ENCODE measurements at places on chromosomes 12 and 14.

DNA sequence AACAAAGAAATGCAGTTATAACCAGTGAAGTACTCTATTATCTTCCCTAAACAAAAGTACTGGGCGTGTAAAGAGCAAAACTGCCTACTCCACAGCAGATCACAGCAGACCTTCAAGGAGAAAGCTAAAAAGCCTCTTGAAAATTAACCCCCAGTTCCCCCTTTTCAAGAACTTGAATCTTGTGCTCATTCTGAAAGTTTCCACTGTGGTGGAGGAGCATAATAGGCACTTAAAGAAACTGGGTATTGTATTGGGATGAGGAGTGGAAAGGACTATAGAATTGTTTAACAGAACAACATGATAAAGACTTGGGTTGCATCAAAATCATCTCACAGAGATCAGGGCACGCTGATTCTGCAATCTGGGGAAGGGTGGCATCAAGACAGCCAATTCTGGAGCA is 51.1 kb downstream of the SLC25A47 start:
- no peak for DNase-seq

DNA sequence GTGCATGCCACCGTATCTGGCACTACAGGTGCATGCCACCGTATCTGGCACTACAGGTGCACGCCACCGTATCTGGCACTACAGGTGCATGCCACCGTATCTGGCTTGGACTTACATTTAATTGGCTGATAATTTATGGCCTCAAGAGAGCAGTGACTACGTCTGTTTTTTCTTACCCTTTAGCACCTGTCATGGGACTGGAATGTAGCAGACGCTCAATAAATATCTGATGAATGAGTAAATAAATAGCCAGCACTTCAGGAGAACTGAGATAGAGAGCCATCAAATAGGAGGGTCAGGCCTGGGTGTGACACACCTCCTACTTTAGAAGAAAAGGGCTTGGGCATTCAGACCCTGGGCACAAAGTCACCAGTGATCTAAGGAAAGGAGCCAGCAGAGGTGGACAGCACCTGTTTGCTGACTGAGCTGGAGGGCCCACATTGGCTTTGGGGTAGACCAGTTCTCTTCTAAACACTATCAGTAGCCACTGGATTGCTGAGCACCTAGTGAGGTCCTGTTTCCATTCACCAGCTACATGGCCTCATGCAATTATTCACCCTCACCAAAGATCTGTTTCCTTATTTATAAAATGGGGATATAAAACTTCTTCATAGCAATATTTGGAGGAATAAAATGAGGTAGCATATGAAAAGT is 50.1 kb downstream of the RFX4 start:
- DNase-seq, result no peak

- DNase-seq, result no peak
These were observed 114.0 kb downstream of the BEGAIN start for GRCh38 chr14:100473249-100473648.

DNA sequence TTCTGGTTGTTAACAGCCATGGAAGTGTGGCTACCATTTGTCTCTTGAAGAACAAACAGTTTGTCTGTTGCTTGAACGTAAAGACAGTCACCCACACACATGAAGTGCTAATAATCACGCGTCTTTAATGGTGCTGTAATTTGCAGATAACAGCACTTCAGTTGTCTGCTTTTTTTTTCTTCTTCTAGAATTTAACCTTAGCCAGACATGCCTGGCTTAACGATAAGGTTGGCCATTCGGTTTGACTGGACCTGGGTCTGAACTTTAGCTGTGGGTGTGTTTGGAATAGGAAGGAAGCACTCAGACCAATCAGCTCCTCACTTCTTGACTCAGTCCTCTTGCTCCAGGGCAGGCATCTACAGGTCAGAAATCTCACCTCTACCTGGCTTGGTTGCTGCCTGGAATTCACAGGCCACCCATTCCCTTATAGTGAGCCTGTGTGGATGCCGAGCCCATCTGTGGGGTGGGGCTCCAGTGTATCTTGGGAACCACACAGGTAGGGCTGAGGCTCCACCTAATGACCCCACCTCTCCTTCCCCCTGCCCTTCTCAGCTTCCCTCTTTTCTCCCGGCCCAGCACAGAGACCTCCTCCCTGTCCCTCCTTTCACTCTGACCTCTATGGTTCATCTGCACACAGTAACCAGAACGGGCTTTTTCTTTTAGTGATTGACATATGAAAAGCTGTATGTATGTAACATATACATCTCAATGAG is 246.4 kb upstream of the PWP1 start:
- no peak for DNase-seq

GRCh38 chr14:54739514-54739913 is 163.1 kb downstream of the GCH1 start:
- DNase-seq, result no peak

DNA sequence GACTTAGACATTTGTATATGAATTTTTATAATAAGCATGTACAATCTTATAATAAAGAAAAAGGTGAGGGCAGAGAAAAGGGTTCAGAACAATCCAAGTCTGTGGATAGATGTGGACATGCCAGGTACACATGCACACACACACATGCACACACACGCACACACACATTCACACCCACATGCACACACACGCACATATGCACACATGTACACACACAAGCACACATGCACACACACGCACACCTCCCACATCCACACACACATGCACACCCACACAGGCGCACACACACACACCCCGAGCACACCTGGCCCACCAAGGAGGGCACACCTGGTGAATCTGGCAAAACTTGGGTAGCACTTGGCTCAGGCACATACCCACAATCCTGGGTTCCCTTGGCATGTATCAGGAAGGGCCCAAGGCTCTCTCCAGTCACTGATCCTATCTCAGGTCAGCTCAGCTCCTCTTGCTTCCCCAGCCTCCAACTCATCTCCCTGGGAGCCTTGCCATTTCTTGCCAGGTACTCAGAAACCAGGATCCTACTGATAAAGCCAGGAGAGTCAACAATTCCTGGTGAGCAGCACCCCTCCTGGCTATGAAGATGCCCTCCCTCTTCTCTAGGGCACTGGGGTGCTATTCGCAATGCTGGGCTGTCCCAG is 18.6 kb upstream of the TMEM106C start:
- no peak for DNase-seq

DNA sequence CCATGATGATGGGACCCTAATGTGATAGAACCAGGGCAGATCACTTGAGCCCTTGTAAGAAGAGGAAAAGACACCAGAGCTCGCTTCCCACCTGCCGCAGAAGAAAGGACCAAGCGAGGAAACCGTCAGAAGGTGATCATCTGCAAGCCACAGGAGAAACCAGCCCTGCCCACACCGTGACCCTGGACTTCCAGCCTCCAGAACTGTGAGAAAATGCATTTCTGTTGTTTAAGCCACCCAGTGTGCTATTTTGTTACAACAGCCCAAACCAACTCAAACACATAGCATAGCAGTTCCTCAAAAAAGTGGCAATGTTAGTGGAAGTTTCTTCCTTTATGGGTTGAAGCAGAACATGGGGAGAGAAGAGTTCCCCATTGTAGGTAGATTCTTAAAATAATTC is 107.9 kb upstream of the BCL2L14 start:
- DNase-seq, result no peak

DNA sequence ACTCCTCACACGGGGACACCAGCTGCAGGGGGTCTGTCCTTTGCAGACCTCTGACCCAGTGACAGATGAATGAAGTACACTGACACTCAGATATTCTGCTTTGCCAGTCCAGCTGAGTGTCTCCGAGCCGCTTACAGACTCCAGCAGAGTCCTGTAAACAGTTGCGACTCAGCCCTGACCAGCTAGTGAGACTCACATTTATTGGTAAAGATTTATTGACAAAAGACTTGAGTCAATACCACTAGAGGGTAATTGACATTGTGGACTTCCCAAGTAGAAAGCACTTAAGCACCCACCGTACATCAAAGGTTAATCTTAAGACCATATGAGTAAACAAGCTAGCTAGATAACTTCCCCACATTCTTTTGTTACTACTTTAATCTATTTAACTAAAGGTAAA is 9.8 kb upstream of the FKBP4 start:
- DNase-seq, result no peak

DNA sequence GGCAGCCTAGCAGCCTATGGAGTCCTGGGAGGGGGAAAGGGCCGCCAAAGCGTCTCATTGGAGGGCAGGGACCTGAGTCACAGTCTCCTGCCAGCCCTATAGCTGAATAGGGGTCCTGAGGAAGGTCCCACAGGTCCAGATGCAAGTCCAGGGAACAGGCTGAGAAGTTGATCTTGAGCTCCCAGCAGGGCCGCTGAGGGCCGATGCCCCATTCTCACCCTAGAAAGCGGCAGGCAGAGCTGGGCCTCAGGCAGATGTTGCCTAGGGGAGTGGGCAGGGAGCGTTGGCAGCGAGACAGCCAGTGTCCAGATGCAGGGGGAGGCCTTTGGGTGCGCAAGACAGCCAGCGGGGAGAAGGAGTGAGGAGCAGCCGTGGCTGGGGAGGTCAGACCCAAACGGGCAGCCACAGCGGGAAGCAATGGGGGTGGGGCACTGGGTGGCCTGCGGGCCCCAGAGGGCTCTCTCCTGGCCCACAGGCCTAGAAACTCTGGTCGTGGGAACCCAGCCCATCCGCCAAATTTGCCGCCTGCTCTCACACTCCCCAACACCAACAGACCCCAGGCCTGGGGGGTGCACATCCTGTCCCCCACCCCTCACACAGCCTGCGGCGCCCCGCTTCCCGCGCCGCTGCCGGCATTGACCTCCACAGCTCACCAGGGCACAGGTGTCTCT is 1.1 kb downstream of the HDAC7 start:
- no peak for DNase-seq

GRCh38 chr14:22573804-22574203 is 15.2 kb downstream of the DAD1 start:
- no peak for DNase-seq

DNA sequence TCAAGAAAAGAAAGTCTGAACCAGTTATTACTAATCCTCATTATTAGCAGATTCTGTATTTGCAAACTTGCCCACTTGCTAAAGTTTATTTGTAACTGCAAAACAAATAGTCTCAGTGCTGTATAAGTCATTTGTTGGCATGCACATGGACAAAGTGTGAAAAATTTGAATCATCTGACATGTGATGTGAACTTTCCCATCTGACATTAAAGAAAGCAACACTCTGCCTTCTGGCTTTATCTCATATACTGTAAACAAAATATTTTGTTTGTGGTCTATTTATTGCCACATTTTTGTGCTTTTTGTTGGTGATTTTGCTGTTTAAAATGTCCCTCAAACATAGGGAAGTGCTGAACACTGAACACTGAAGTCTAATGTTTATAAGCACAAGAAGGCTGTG is 513.8 kb downstream of the RPL10L start:
- no peak for DNase-seq

- no peak for DNase-seq
These were observed 45.5 kb downstream of the PRIMA1 start for GRCh38 chr14:93742761-93743160.

GRCh38 chr12:28824193-28824846 is 324.8 kb upstream of the FAR2 start:
- DNase-seq, result no peak

DNA sequence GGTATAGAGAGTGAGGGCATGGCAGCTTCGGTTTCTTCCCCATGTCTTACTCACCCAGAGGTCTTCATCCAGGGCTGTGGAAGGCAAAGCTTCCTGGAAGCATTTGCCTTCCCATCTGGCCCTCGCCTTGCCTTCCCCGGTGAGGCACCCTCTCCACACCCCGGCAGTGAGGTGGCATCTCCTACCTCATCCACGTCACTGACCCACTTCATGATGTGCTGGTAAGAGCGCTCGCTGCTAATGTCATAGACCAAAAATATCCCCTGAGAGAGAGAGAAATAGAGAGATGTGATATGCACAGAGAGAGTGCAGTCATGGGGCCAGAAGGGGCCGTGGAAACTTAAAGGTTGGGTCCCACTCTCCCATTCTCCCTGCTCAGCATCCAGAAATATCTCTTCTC is 8.3 kb upstream of the GPX2 start:
- DNase-seq, result no peak

GRCh38 chr14:91406451-91406850 is 11.2 kb downstream of the CCDC88C start:
- DNase-seq, result no peak

GRCh38 chr14:92389598-92390158 is 66.7 kb downstream of the SLC24A4 start:
- DNase-seq, result no peak

DNA sequence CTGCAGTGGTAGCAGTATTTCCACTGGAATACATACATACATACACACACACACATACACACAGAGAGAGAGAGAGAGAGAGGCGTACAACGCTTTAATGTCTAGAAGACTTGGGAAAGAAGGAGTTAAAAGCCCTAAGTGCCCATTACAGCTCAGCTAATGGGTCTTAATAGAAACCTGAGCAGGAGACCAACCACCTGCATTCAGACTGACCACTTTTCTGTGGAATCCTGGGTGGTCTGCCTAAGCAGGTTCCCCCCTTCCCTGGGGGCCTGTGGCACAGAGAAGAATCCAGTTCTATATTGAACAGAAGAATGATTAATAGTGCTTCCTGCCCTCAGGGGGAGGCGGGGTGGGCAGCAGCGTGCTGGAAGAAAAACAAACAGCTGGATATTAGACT is 312.4 kb upstream of the PRKD1 start:
- DNase-seq, result no peak

DNA sequence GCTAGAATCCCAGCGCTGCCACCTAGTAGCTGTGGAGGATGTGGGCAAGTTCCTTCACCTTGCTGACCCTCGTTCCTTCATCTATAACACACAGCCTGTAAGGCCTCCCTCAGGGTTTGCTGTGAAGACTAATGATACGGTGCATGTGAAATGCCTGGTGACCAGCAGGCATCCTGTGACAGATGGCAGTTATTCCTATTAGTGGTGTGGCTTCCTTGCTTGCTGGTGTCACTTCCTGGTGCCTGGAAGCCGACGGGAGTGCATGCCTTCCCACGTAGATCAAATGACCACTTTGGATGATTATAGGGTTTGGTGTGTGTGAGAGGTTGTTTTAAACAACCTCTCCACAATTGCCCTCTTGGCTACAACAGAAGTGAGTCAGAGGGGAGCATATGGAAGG is 894.9 kb downstream of the VRK1 start:
- no peak for DNase-seq

DNA sequence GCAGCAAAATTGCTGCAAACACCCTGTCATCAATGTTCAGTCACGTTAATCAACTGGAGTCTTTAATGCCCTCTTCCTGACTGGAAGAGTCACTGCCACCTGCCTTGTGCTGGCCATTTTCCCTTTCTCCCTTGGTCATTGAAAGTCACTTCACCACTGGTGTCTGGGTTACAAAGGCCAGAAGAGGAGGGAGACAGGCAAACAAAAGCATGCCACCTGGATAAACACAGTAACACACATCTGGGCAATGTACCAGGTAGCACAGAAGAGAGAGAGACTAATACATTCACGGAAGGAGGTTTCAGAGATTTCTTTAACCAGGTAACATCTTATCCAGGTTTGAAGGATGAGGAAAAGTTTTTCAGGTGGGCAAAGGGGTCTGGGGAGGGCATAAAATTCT is 32.7 kb downstream of the GPHB5 start:
- no peak for DNase-seq

DNA sequence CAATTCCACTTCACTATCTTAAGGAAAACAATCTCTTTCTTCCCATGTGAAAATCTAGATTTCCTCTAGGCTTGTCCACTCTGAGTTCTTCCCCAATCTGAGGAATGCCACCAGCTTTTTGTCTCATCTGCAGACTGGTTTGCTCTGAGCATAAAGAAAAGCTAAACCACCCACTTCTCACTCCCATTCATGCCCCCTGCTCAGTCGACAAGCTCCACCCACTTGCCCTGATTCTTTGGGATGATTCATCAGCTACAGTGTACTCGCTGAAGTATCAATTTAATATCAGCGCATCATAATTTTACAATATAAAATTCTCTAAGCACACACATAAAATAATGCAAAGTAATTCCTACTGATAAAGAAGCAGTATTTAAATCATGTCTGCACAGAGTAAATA is 209.1 kb downstream of the GRIN2B start:
- no peak for DNase-seq

Measured in esophagus muscularis mucosa (tissue), 4 donors.